Epithelial cell of proximal tubule (primary cell): ENCODE measurements at places on chromosomes 13 and 19. TPM values are rescaled to one million over a fixed set of nuclear protein-coding genes. Genes with fewer than 3 reads are reported as not detected.

DNA sequence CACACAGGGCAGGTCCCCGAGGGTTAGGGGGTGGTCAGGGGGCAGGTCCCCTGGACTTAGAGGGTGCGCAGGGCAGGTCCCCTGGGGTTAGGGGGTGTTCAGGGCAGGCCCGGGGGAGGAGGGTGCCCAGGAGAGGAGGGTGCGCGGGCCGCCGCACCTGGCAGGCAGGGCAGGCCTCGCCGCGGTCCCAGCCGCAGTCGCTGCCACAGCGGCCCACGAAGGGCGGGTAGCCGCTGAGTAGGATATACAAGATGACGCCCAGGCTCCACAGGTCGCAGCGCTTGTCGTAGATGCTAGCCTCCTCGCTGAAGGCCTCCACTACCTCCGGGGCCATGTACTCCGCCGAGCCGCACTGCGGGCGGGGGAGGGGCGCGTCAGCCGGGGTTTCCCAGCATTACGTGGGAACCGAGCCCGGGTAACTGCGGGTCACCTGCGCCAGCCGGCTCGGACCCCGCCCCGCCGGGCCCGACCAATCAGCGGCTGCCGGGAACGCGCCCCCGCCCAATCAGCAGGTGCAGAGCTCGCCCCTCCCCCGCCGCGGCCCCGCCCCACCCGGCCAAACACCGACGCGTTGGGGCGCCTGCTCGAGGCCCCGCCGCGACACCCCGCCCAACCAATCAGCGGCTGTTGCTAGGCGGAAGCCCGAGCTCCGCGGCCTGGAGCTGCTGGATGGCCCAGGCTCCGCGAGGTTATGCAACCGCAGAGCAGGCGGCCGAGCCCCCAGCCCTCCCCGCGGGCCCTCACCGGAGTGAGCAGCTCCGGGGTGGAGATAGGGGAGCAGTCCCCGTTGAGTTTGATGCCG lies 9.2 kb downstream of the MKNK2 start:
- DNase-seq, result no peak

DNA sequence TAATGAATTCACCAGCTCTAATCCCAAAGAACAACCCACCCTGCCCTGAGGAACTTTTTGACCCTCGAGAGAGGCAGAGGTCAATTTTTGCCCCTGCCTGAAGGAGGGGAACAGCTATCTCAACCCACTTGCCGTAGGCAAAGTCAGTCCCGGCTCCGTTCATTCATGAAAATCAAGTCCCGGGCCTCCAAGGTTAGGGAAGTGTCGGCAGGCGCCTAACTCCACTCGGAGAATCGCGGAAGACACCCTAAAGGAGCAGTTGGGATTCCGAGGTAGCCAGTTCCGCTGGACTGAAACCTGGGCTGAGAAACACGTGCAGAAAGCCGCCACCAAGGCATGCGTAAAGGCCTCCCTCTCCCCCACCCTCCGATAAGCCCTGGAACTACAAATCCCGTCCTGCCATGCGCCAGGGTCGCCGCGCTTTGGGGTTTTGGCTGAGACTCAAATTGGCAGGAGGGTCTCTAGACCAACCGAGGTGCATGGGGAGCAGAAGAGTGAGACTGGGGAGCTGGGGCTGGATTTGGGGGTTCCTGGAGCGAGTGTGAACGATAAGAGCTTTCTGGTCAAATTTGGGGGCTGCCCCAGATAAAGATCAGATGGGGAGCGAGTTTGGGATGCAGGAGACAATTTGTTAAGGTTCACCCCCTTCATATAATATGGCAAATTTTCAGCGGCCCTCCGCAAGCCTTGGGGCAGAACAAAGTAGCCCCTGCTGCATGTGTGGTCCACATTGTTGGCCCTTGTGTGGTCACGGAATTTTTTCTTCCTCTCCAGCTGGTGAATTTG lies at the start of gene TNPO2:
Gene TNPO2 (minus strand): TSS at position 292 of the 786 bp plus-strand sequence. CDS start 2,955 bp downstream, outside the sequence.
- DNase-seq, result no peak

DNA sequence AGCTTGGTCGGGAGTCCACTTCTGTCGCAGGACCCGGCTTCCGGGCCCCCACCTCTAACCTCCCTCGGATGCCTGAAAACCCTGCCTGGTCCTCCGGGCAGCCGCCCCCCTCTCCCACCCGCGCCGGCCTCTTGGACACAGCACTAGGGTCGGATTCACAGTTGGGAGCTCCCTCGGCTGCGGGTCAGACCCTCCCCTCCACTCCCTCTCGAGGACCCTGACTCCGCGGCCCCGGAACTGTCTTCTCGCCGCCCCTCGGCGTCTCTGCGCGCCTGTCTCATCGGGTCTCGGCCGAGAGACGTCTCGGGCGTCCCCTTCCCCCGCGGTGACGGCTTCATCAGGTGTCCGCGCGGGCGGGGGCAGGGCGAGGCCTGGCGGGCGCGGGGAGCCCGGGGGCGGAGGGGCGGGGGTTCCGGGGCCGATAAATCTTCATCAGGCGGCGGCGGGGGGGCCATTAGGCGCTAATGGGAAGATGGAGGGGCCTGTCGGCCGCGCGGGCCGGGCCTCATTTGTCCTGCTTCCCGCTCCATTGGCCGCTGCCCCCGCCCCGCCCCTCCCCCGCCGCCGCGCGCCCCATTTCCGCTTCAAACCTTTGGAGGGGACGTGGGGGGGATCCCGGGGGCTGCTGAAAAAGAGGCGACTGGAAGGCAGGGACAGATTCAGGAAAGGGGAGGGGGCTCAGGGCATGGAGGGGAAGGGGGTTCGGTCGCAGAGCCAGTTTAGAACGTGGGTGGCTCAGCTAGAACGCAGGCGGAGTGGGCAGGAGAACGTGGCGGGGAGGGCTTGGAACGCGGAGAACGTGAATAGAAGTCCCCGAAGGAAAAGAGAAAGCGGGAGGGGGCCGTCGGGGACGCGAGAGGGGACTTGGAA lies 11.8 kb upstream of the ERFL start:
- DNase-seq, result no peak

DNA sequence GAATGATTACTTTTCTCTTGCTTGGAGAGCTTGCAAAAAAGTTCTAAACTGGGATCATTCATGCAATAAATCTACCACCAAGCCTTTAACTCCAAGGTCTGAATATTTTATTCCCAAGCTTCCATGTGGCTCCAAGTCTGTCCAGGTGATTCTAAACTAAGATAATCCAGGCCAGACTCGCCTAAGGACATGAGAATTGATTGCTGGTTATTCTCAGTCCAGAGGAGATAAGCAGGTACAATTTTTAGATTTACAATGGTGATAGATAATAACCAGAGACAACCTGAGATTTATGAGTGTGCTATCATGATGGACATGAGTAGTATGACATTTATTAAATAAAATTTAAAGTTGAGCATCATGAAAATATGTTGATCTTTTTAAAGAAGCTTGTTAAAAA lies 156.5 kb upstream of the SPRY2 start:
- DNase-seq, result no peak

MED26 gene
- 7.3 and 8.9 TPM in 2 replicates for total RNA-seq
